CD4-positive, alpha-beta T cell treated with Interleukin-21 for 1 hour (primary cell): ENCODE measurements at places on chromosomes 5 and 9.

DNA sequence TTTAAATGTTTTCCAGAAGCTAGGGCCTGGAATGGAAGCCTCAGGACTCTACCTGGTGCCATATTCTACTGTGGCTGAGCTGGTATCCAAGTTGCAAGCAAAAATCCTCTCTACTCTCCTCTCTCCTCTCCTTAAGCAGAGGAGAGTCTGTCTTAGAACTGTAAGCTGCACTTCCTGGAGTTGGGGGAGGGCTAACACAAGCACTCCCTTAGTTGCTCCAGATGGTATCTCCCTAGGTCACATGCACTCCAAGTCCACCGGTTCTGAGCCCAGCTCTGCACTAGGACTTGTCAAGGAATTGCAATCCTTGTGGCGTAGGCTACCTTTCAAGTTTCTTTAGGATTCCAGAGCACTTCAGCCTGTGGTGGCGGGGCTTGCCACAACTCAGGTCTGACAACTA lies 513.9 kb upstream of the RGMB start:
- DNase-seq: no peak

DNA sequence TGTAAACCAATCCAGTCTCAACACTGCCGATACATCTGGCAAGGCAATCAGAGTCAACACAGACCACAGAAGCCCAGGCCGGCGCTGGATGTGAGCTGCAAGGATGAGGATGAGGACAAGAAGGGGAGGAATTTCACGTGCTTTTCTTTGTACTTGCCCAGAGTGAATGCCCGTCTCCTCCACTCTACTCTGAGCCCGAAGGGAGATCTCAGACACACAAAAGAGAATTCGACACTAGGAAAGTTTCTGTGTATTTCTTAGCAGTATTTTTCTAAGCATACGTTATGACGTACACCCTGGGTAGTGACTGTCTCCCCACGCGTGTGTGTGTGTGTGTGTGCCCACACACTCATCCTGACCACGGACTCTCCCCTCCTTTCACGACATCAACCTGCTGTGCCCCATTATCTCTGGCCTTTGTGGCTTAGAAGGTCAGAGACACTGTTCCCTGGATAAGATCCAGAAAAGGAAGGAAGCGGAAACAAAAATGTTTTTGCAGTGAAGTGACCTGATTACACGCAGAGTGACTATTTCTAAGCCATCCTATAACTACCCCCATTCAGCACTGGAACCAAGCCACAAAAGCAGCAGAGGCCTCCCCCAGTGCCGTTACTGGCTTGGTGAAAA lies 227.3 kb upstream of the DAPK1 start:
- no peak for DNase-seq

GRCh38 chr5:8710426-8710930 lies 835.4 kb downstream of the SEMA5A start:
- no peak for DNase-seq

- DNase-seq: no peak
Observed at GRCh38 chr9:19130436-19130835, 3.1 kb upstream of the PLIN2 start.

DNA sequence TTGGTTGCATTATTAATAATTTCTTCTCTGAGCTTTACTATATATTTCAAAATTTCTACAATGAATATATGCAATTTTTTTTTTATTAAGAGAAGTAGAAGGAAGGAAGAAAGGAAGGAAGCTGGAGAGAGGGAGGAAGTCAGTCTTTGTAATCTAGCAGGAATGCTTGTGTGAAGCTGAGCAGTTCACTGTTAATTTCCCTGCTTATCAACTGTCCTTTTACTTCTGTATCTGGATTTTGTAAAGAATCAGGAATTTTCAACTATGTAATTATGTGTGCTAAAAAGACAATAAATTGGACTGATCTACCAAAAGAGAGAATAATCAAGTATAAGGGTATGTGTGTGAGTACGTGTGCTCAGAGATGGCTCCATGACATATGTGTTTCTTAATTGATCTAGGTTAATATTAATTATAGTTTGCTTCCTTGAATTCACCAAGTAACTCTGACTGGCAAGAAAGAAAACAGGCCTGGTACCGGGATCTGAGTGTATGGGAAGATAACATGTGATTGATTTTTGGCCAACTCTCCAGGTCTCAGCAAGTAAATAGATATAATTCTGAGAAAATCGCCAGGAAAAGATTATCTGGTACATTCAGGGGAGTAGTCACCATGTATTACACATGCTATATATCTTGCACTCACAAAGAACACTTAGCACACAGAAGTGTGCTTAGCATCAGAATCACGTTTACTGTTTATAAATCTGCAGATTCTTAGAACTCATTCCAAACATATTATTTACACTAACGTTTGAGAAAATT lies 1758.8 kb upstream of the WWC1 start:
- DNase-seq: no peak

- DNase-seq: no peak
Observed at GRCh38 chr9:83652433-83652832, 29.5 kb downstream of the IDNK start.

GRCh38 chr9:13331320-13331719 lies 51.8 kb upstream of the MPDZ start:
- no peak for DNase-seq

DNA sequence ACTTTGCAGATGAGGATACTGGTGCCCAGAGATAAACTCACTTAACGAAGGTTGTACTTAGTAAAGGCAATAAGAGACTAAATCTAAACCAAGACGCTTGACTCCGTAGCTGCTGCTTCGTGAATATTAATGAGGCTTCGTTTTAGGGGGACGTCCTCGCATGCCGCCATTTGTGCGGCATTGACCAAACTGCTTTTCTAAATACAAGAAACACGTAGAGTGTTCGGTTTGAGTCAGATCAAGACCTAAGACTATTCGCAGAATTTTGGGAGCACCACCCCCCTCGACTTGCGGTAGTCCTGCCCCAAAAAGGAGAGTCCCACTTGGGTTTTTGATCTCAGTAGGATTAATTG lies 1.1 kb downstream of the NPM1 start:
- no peak for DNase-seq

DNA sequence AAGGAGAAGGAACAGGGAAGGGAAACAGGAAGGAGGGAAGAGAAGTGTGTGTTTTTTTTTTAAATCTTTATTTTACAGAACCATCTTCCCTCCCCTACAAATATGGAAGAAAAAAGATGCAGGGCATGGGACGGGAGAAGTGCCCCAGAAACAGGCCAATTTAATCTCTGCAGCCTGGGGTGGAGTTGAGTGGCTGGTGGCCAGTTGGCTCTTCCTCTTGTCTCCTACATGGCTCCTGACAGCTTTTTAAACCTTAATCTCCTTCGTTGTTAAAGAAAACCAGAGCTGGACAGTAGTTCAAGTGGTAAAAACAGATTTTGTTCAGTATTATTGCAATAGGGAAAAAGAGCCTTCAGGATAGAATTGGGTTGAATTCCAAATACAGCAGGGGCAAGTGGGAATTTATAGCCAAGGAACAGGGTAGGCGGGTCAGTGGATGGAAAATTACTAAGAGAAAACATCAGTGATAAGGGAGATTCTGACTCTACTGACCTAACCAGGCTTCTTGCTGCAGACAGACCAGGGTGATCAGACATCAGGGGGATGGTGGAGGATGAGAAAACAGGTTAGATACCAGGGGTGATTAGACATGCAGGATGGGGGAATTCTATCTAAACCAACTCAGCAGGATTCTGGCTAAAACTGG lies 125.1 kb upstream of the CLINT1 start:
- no peak for DNase-seq

DNA sequence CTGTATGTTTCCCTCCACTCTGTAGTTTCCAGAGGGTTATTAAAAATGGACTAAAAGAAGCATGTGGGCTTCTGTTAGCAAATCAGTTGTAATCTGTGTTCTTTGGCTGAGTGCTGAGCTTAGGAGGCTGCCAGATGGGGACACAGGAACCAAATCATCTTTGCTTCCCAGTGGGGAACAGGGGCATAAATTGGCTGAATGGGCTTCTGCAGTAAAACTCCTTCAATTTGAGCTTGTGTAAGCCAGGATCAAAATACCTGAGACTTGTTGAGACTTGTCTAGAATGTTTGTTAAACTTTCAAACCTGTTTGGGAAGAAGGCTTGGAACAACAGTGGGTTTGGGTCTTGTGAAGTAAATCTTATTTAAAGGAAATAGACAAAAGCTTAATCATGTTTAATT lies 32.2 kb upstream of the TNFAIP8 start:
- no peak for DNase-seq
